ENCODE measurements at places on chromosomes 5 and 9.
A peak's percentile ranks its signal among the peaks of the same experiment; 100 is the strongest.

DNA sequence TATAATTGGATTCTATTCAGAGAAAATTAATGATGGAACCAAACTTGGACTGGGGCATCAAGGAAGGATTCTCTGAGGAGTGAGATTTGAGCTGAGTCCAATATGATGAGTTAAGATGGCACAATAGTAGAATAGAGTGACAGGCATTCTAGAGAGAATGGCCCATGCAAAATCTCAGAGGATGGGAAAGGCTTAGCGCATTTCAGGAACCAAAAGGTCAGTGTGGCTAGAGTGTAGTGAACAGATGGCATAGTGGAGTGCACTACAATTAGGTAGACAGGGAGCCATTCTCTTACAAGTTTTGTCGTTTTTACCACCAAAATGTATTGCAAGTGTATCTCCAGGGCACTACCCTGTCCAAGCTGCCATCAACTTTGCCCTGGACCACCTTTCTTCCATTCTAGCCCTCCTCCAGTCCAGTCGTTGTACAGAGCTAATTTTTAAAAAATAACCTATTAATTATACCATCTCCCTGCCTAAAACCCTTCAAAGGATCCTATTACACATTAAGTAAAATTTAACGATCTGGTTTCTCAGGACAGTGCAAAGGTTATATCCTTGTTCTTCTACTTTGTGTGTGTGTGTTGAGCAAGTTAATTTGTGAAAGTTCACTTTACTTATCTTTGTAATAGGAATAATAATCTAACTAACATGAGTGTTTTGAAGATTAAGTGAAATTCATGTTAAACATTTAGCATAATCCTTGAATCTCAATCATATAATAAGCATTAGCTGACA, 211.7 kb downstream of the COMMD10 start:
- no peak for DNase-seq

DNA sequence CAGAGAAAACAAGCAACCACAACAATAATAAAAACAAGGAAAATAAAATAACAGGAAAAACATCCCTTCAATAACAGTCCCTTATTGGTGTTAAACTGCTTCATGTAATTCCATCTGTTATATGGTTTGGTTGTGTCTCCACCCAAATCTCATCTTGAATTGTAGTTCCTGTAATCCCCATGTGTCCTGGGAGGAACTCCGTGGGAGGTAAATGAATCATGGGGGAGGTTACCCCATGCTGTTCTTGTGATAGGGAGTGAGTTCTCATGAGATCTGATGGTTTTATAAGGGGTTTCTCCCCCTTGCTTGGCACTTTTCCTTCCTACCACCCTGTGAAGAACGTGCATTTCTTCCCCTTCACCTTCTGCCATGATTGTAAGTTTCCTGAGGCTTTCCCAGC, 369.8 kb downstream of the TMEM232 start:
- no peak for DNase-seq

GRCh38 chr5:149108651-149109280, 32.5 kb upstream of the ABLIM3 start:
- DNase-seq, result no peak

DNA sequence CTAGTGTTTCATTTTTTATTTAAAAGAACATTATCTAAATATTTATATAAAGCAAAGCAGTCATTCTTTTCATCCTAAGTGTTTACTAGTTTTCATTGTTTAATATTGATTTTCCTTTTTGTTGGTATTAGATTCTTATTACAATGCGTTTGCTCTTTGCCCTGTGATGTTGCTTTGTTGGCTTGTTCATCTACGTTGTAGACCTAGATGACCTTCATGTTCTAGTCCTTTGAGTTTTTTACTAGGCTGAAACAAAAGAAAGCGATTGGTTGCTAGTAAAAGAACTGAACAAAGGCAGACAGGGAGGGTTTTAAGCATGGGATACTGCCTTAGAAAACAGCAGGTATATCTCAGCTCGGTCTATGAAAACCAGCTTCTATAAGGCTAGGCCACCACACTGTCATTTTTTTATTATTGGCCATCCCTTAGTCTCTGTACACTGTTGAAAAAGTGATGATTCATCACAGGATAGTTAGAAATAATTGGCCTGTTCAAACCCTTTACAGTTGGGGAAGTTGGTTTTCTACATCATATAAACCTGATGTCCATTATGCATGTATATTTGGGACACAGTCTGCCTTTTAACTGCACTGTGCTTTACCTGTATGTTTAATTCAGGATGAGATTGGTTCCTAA, 119.0 kb downstream of the ZCCHC7 start:
- DNase-seq, result peak; percentile 10

- DNase-seq, result peak; percentile 22
These were observed 467.3 kb downstream of the ENC1 start for GRCh38 chr5:74173241-74173640.

DNA sequence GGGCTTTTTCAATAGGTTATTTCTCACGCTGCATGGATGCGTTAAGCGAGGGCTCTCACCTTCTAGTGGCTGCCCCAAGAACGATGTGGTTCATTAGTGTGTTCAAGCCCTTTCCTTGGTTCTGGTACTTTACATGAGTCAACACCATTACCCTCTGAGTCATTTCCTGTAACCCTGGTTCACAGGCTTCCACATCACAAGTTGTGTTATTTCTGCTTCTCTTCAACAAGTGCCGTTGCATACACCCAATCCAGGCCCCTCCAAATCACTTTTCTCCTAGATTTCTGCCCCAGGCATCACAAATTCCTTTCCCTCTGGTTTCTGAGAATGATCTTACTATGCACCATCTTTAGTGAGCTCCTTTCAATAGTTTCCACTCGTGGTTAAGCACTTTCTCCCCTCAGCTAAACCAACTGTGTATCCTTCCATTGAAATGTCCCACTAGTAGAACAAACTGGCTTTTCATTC, 69.5 kb upstream of the RAD23B start:
- DNase-seq, result no peak

- no peak for DNase-seq
These were observed 801 bp upstream of the PRSS3 start for GRCh38 chr9:33794560-33794959.

DNA sequence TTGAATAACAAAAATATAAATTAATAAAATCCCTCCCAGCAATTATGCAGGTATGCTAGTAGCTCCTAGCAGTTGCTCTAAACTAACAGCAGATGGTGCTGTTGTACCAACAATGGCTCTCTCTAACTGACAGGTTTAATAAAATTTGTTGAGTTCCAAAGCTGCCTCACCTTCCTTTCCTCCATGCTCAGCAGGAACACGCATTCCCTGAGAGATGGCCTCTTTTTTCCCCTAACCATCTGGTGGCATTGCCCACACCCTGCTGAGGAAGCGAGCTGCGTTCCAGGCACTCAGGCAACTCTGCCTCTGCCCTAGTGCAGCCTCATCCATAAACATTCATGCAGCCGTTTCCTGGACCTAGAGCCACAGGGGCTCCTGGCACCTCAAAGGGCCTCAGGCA, 106.2 kb downstream of the KLHL3 start:
- DNase-seq, result peak; percentile 67

- no peak for DNase-seq
These were observed 118.4 kb downstream of the NXNL2 start for GRCh38 chr9:88653406-88653805.

DNA sequence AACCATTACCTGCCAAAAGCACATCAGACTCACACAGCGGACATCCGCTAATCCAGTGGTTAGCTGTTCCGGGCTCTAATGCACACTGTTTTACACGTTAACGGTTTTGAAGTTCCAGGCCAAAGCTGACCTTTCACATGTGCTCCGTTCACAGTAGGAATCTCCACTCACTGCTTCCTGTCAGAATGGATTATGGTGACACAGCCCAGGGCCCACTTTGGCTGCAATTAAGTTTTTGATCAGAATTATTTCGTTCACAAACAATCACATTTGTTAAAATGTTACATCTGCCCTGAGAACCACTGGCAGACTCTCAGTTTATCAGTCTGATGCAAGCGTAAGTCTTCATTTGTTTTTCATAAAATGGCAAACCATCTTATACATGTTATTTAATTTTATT, 30.2 kb upstream of the CATSPER3 start:
- DNase-seq, result no peak

DNA sequence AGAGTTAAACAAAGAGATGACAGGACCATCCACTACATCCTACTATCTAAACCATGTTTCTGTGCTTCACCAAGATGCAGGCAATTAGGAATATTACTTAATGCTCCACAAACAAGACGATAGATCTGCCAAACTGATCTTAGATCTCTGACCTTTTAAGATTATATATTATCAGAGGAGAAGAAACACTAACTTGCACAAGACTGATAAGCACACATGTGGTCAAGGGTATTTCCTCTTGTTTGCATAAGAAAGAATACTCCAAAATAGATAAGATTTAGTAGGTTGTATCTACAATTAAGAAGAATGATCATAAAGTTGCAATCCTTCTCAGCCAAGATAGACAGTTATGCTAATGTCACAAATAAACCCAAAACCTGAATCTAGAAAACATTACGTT, 601.0 kb upstream of the ACO1 start:
- DNase-seq, result no peak

DNA sequence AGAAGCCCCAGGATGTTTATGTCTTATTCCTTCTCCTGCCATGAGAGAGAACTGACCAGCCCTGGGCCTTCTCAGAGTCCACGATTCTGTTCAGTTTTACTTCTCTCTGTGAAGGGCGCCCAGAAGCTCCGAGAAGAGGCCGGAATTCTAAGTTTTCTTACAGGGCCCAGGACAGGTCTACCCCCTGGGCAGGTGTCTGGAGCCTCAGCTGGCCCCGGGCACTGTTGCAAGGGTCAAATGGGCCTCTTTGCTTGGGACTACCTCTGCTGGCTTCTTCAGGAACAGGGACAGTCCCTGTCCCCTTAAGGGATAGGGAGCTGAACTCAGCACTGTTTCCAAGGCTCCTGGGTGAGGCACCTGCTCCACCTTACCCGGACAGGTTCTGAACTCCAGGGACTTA, 55.0 kb downstream of the RASGEF1C start:
- no peak for DNase-seq

GRCh38 chr5:114657342-114658130, 295.7 kb downstream of the KCNN2 start:
- no peak for DNase-seq

- DNase-seq, result no peak
These were observed 67.3 kb upstream of the CDH18 start for GRCh38 chr5:20055301-20055700.

DNA sequence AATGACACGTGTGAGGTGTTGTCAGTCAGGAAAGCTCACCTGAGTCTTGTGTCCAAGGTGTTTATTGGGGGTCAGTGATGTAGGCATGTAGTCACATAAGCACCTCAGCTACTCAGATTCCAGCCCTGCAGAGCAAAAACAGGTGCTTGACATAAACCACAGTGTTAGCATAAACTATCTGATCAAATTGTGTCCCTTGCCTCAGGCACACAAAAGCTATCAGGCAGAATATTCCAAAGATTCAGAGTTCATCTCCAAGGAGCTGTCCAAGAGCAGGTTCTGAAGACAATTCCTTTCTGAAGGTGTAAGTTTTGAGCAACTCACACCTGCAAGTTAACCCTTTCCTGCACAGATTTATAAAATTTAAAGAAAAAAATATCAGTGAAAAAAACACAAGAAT, 102.2 kb upstream of the ITGA1 start:
- no peak for DNase-seq

DNA sequence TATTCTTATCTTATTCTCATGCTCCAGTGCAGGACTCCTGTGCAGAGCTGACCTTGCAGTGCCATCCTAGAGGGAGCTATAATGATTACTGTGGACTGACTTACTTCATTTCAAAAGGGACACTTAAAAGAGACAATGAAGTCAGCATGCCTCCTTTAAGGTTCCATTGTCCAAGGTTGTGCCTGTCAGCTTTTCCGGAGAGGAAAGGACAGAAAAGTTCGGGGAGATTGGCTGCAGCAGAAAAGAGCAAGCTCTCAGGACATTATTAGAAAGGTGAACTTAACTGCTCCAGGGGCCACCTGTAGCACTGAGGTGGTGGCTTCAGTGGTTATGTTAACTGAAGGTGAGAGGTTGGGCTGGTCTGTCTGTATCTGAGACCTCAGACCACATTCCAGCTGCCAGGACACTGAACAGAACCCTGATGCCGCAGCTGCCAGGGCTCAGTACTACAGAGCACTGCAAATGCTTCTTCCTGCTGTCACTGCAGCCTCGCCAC, 112.9 kb downstream of the ST8SIA4 start:
- DNase-seq, result peak; percentile 38

DNA sequence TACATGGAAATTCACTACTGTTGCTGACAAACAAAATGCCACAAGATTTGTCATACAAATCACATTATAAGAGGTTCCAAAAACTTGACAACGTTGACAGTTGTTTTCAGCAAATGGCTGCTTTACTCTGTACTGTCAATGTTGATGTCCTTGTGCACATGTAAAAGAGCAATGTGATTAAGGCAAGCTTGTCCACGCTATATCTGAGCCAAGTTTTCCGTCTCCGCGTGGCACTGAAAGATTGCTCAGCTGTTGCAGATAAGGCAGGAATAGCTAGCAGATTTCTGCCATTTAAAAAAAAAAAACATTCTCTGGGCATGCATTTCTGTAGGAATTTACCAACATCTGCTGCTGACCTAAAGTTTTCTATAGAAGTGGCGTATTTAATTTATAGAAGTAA, 46.4 kb upstream of the MEF2C start:
- DNase-seq, result no peak

- DNase-seq, result no peak
These were observed 385.1 kb downstream of the SEMA5A start for GRCh38 chr5:9160747-9161146.

GRCh38 chr9:12906646-12907045, 131.8 kb downstream of the LURAP1L start:
- DNase-seq, result no peak

DNA sequence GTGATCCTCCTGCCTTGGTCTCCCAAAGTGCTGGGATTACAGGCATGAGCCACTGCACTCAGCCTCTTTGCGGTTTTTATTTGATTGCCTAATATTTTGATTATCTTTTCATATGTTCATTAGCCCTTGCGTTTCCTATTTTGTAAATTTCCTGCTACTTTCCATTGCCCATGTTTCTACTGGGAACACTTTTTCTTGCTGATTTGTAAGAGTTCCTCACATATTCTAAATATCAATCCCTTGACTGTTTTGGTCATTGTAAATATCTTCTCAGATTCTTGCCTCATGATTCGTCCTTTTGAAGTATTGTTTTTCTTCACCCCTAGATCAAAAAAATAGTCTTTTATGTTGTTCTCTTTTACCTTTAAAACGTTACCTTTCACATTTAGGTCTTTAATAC, 37.9 kb upstream of the TTC1 start:
- DNase-seq, result no peak

DNA sequence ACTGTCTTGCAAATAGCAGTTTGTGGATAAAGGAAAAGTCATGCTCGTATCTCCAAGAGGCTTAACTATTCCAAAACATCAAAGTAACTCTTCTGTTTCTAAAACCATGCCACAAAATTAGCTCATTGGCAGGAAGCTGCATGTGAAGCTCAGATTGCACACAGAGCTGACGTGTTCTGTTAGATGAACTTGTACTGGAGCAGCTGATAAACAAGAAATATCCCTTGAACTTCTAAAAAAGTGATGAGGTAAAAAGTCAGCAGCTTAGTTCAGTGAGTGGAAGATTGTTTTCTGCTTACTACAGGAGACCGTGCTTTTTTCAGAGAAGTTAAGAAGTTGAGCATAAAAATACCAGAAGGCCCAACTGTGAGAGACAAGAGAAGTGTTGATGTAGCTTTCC, 113.2 kb downstream of the SLC12A2 start:
- DNase-seq, result no peak

GRCh38 chr9:95317893-95318211, 343 bp upstream of the FANCC start:
- no peak for DNase-seq
